ENCODE measurements at places on chromosomes 3 and 15.

- no peak overlapping the region for H3K27ac ChIP-seq
- H3K4me3 ChIP-seq: no peak overlapping the region
- H3K36me3 ChIP-seq: no peaks in the 10 kb centered on the region
- H3K4me1 ChIP-seq: no peaks in the 10 kb centered on the region
Measured at GRCh38 chr15:61035311-61035710, 193.8 kb downstream of the RORA start.

DNA sequence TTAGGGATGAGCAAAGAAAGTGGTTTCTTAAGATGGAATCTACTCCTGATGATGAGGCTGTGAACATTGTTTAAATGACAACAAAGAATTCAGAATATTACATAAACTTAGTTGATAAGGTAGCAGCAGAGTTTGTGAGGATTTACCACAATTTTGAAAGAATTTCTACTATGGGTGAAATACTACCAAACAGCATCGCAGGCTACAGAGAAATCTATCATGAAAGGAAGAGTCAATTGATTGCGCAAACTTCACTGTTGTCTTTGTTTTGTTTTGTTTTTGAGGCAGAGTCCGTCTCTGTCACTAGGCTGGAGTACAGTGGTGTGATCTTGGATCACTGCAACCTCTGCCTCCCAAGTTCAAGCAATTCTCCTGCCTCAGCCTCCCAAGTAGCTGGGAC, 107.4 kb upstream of the SLC6A6 start:
- peak; percentile 96 for DNase-seq
- no peak overlapping the region for H3K27ac ChIP-seq
- no peaks in the 10 kb centered on the region for H3K27me3 ChIP-seq
- H3K4me1 ChIP-seq: peaks cover 13% of the 10 kb centered on the region

- H3K36me3 ChIP-seq: no peaks in the 10 kb centered on the region
- no peaks in the 10 kb centered on the region for H3K27me3 ChIP-seq
- H3K4me3 ChIP-seq: no peak overlapping the region
- DNase-seq: no peak
- peaks cover 4% of the 10 kb centered on the region for H3K4me1 ChIP-seq
Measured at GRCh38 chr3:5250467-5251195, 63.1 kb downstream of the EDEM1 start.

DNA sequence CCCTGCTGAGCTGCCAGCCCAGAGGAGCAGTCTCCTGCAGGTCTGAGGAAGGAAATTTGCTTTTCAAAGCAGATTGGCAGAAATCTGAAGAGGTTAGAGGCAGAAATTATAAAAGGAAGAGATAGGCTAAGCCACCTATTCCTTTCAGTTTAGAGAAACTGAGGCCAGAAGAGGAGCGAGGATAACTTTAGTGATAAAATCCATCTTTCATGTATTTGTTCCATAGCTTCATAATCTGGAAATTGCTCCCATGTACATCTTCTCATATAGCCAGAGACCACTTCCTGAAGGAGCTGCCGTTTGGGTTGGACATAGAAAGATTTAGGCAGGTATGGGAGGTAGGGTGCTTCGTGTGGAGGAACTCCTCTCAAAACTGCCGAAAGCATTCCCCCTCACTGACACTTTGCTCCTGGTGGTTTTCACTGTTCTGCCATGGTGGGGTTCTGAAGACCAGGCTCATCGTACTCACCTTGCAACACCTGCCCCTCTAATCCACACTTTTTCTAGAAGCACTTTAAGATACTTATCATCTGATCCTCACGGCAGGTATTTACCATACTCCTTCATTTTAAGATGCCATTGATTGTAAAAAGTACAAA, 670 bp upstream of the ACAP2 start:
- H3K4me3 ChIP-seq: no peak overlapping the region
- H3K36me3 ChIP-seq: no peaks in the 10 kb centered on the region
- no peak overlapping the region for H3K27ac ChIP-seq
- no peaks in the 10 kb centered on the region for H3K27me3 ChIP-seq
- H3K4me1 ChIP-seq: peaks cover 3% of the 10 kb centered on the region

GRCh38 chr3:64084640-64085039, 61.3 kb upstream of the PSMD6 start:
- H3K27me3 ChIP-seq: no peaks in the 10 kb centered on the region
- DNase-seq: peak; percentile 40
- no peak overlapping the region for H3K4me3 ChIP-seq
- no peaks in the 10 kb centered on the region for H3K36me3 ChIP-seq
- peaks cover 13% of the 10 kb centered on the region for H3K4me1 ChIP-seq

DNA sequence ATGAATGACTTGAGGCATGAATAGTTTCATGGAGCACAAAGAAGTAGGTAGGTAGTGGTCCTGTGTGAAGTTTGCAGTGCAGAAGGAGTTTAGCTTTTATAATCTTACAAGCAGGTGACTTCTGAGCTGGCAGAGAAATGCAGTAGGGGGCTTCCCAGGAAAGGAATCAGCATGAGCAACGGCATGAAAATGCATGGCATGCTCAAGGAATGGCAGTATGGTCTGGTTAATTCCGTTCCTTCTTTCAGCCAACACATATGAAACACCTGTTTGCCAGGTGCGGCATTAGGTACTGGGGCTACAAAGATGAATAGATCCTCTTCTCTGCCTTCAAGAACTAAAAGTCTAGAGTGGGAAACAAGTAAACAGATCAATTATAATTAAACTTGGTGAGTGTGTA, 138.0 kb upstream of the BHLHE40 start:
- H3K4me1 ChIP-seq: peaks cover 2% of the 10 kb centered on the region
- no peak overlapping the region for H3K27ac ChIP-seq
- peak; percentile 71 for DNase-seq
- no peak overlapping the region for H3K4me3 ChIP-seq
- H3K36me3 ChIP-seq: no peaks in the 10 kb centered on the region

GRCh38 chr3:126397610-126398422, 3.1 kb downstream of the CFAP100 start:
- H3K4me1 ChIP-seq: peaks cover 7% of the 10 kb centered on the region
- DNase-seq: no peak
- no peaks in the 10 kb centered on the region for H3K36me3 ChIP-seq
- H3K4me3 ChIP-seq: no peak overlapping the region

- no peak overlapping the region for H3K27ac ChIP-seq
- no peak overlapping the region for H3K4me3 ChIP-seq
- peaks cover 5% of the 10 kb centered on the region for H3K4me1 ChIP-seq
- H3K27me3 ChIP-seq: no peaks in the 10 kb centered on the region
- no peak for DNase-seq
Measured at GRCh38 chr3:192914848-192915247, 2.8 kb downstream of the MB21D2 start.

DNA sequence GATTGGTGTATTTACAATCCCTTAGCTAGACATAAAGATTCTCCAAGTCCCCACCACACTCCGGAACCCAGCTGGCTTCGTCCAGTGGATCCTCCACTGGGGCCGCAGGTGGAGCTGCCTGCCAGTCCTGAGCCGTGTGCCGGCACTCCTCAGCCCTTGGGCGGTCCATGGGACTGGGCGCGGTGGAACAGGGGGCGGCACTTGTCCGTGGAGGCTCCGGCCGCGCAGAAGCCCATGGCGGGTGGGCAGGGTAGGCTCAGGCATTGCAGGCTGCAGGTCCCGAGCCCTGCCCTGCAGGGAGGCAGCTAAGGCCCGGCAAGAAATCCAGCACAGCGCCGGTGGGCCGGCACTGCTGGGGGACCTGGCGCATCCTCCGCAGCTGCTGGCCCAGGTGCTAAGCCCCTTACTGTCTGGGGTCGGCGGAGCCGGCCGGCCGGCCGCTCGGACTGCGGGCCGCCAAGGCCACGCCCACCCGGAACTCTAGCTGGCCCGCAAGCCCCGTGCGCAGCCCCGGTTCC, 3.5 kb upstream of the RNU5B-1 start:
- H3K36me3 ChIP-seq: no peaks in the 10 kb centered on the region
- no peaks in the 10 kb centered on the region for H3K27me3 ChIP-seq

GRCh38 chr3:70342149-70342548, 29.7 kb upstream of the MDFIC2 start:
- H3K27me3 ChIP-seq: no peaks in the 10 kb centered on the region
- no peaks in the 10 kb centered on the region for H3K36me3 ChIP-seq
- no peak for DNase-seq
- H3K27ac ChIP-seq: no peak overlapping the region
- no peak overlapping the region for H3K4me3 ChIP-seq

DNA sequence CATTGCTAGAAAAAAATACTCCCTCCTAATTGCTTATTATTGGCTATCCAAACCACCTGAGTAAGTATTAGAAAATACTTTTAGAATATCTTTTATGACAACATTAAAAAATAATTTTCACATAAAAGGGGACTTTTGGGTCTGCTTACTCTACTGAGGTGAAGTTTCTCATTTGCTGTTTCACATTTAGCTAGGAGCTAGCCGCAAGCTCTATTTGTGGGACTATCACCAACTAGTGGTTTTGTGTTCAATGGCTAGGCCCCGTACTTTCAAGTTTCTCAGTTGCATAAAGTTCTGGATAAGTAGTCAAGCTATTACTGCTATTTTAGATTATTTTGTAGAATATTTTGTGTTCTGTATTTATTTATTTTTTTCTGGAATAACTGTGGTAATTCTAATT, 244.2 kb upstream of the SLITRK3 start:
- H3K36me3 ChIP-seq: no peaks in the 10 kb centered on the region
- no peak overlapping the region for H3K27ac ChIP-seq
- no peaks in the 10 kb centered on the region for H3K4me1 ChIP-seq
- no peak overlapping the region for H3K4me3 ChIP-seq
- no peak for DNase-seq

DNA sequence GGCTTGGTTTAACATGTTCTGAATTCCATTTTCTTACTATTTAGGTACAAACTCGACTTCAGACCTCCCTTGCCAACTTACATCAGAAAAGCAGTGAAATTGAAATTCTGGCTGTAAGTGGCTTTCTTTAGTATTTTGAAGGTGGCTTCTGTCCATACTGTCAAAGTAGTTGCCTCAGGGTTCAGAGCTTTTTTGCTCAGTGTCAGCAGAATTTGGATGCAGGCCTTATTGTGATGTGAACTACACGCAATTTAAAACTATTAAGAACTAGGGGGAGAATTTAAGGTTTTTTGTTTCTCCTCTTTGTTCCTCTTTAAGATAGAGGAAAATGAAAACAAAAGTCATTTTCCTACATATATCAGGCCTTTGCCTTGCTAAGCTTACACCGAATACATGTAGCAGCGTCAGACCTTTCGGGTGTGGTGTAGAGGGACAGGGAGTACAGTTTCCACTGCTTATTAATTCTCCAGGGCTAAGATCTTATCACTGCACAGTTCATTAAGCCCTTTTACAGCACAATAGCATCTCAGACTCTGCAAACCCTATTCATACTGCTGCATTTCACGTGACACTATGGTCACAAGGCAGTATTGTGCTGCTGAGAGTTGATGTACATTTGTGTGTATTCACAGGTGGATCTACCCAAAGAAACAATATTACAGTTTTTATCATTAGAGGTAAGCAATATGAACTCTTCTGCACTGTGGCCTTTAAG, 6.7 kb downstream of the SRP14 start:
- H3K4me3 ChIP-seq: no peak overlapping the region
- no peak overlapping the region for H3K27ac ChIP-seq
- H3K36me3 ChIP-seq: peaks cover 40% of the 10 kb centered on the region
- no peaks in the 10 kb centered on the region for H3K27me3 ChIP-seq
- no peaks in the 10 kb centered on the region for H3K4me1 ChIP-seq
- no peak for DNase-seq

GRCh38 chr3:5198986-5199731, 11.7 kb downstream of the EDEM1 start:
- peak; percentile 6 for DNase-seq

- H3K27ac ChIP-seq: no peak overlapping the region
- H3K4me1 ChIP-seq: no peaks in the 10 kb centered on the region
- no peaks in the 10 kb centered on the region for H3K27me3 ChIP-seq
- peaks cover 18% of the 10 kb centered on the region for H3K36me3 ChIP-seq
- H3K4me3 ChIP-seq: no peak overlapping the region
Measured at GRCh38 chr3:38005076-38006020, 14.8 kb downstream of the VILL start.

DNA sequence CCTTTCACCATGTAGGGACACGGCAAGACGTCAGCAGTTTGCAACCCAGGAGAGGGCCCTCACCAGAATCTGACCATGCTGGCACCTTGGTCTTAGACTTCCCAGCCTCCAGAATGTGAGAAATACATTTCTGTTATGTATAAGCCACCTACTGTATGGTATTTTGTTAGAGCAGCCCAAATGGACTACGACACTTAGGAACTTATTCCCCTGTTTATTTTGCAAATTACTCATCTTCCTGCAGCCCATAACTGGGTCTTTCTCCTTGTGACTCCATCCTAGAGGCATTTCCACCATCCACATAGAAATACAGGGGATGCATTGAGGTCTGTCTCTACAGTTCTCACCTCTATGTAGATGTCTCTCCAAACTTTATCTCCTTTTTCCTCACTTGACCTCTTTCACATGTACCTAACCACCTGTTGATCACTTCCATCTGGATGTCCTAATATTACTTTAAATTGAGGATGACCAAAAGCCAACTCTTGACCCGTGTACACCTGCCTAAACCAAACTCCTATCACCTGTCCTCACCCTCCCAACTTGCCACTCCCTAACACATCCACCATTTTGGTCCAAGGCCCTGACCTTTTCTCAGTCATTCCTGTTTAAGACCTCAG, 406.0 kb upstream of the WNT5A start:
- peaks cover 3% of the 10 kb centered on the region for H3K4me1 ChIP-seq
- H3K36me3 ChIP-seq: no peaks in the 10 kb centered on the region
- no peaks in the 10 kb centered on the region for H3K27me3 ChIP-seq

DNA sequence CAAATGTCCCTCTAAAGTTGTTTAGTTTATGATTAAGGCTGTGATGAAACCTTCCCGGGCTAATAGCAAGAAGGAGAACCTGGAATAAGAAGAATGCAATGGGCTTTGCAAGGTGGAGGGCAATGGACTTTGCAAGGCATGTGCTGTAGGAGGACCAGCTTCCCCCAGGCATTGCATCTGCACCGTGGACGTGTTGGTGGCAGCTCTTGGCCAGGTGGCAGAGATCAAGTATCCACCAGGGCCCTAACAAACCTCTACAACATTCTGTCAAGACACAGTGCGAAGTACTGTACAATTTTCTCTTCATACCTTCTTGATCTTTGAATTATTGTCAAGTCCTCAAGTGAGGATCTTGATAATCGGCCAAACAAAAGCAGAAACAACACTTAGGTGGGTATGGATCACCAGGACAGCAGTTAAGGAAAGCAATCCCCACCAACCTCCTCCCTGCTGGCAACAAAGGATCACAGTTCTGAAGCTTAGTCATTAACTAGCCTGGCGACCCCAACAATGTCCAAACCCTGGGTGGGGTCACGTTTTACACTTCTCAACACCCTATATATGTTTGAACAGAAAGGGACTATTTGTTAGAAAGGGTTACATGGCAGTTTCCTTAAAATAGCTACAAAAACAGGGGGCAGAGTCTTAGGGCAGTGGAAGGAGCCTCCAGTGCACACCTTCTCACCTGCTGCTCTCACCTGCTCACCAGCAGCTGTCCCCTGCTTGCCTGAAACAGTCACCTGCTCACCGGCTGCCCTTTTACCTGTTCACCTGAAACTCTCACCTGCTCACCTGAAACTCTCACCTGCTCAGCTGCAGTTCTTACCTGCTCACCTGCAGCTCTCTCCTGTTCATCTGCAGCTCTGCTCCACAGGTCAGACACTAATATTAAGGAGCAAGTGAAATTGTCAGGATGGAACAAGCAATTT, 137.9 kb upstream of the LIPC start:
- no peaks in the 10 kb centered on the region for H3K36me3 ChIP-seq
- H3K27ac ChIP-seq: no peak overlapping the region
- H3K27me3 ChIP-seq: no peaks in the 10 kb centered on the region
- peak; percentile 36 for DNase-seq
- no peak overlapping the region for H3K4me3 ChIP-seq
- no peaks in the 10 kb centered on the region for H3K4me1 ChIP-seq
